GM23248 (cell line): ENCODE measurements at places on chromosomes 1 and 21. TPM values are rescaled to one million over a fixed set of nuclear protein-coding genes. Genes with fewer than 3 reads are reported as not detected.

The MROH9 gene
- 0.16 TPM in 1 of 2 replicates, not detected in the other for polyA plus RNA-seq

- H3K27me3 ChIP-seq, result no peaks in the 10 kb centered on the region
- no peak overlapping the region for H3K4me3 ChIP-seq
- H3K27ac ChIP-seq, result no peak overlapping the region
- no peaks in the 10 kb centered on the region for H3K4me1 ChIP-seq
These were observed 90.1 kb downstream of the PPP1R12B start for GRCh38 chr1:202438393-202439174.

DNA sequence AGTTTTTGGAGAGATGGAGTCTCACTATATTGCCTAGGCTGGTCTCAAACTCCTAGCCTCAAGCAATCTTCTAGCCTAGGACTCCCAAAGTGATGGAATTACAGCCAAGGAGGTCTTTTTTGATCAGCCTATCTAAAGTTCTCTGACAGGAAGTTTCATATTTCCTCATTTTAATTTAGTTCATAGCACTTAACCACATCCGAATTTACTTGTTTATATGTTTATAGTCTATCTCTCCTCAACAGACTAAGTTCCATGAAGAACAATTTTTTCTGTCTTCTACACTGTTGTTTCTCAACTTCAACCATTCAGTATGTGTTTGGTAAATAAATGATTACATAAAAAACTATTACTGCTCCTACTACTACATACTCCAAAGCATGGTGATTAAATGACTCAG is 47.9 kb downstream of the GON4L start:
- H3K4me1 ChIP-seq, result no peaks in the 10 kb centered on the region
- no peaks in the 10 kb centered on the region for H3K27me3 ChIP-seq
- no peak overlapping the region for H3K27ac ChIP-seq
- H3K4me3 ChIP-seq, result no peak overlapping the region
- no peak for DNase-seq

- H3K27me3 ChIP-seq, result no peaks in the 10 kb centered on the region
- H3K36me3 ChIP-seq, result no peaks in the 10 kb centered on the region
- no peak overlapping the region for H3K4me3 ChIP-seq
These were observed 6.7 kb upstream of the SLC19A1 start for GRCh38 chr21:45548711-45549491.

DNA sequence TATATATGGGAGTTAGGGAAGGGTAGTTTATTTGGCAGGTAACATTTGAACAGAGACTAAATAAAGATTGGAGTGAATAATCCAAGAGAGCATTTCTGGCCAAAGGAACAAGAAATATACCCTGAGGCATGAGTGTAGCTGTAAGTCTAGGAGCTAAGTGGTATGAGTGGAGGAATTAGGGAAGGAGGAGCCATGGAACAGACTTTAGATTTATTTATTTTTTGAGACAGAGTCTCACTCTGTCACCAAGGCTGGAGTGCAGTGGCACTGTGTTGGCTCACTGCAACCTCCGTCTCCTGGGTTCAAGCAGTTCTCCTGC is 18.4 kb downstream of the CAPZA1 start:
- peak overlapping the region; percentile 68 for H3K27ac ChIP-seq
- H3K4me3 ChIP-seq, result no peak overlapping the region
- peak; percentile 56 for DNase-seq
- peaks cover 30% of the 10 kb centered on the region for H3K4me1 ChIP-seq

The LCE3D gene
- polyA plus RNA-seq, result 0.33 and 1.0 TPM in 2 replicates

The OPRD1 gene
- not detected in 2 replicates for polyA plus RNA-seq

- H3K4me1 ChIP-seq, result no peaks in the 10 kb centered on the region
- no peaks in the 10 kb centered on the region for H3K36me3 ChIP-seq
- DNase-seq, result no peak
- H3K27ac ChIP-seq, result no peak overlapping the region
These were observed 458.3 kb upstream of the BRINP3 start for GRCh38 chr1:190935925-190936324.

The GJA8 gene
- polyA plus RNA-seq, result not detected in 2 replicates

GRCh38 chr1:77866296-77866695 is 22.1 kb upstream of the NEXN start:
- H3K27ac ChIP-seq, result no peak overlapping the region
- peaks cover 12% of the 10 kb centered on the region; the same call in 1 of the 2 replicates for H3K36me3 ChIP-seq
- H3K4me3 ChIP-seq, result no peak overlapping the region
- H3K27me3 ChIP-seq, result no peaks in the 10 kb centered on the region
- no peak for DNase-seq
- no peaks in the 10 kb centered on the region for H3K4me1 ChIP-seq

The AMY1A gene
- not detected in 2 replicates for polyA plus RNA-seq

- H3K36me3 ChIP-seq, result no peaks in the 10 kb centered on the region
- H3K27ac ChIP-seq, result no peak overlapping the region
- H3K27me3 ChIP-seq, result peaks cover 11% of the 10 kb centered on the region
- DNase-seq, result no peak
- H3K4me3 ChIP-seq, result no peak overlapping the region
- peaks cover 14% of the 10 kb centered on the region for H3K4me1 ChIP-seq
These were observed 43.8 kb downstream of the HHAT start for GRCh38 chr1:210372491-210372890.

The S100A5 gene
- 0.41 TPM in 1 of 2 replicates, not detected in the other for polyA plus RNA-seq

GRCh38 chr1:101323535-101323934 is 86.7 kb downstream of the S1PR1 start:
- H3K4me3 ChIP-seq, result no peak overlapping the region
- H3K36me3 ChIP-seq, result no peaks in the 10 kb centered on the region
- peaks cover 38% of the 10 kb centered on the region for H3K27me3 ChIP-seq
- H3K27ac ChIP-seq, result no peak overlapping the region
- H3K4me1 ChIP-seq, result no peaks in the 10 kb centered on the region
- no peak for DNase-seq

- no peak overlapping the region for H3K4me3 ChIP-seq
- no peak for DNase-seq
- peaks cover 31% of the 10 kb centered on the region for H3K4me1 ChIP-seq
These were observed 185.6 kb upstream of the KCNK2 start for GRCh38 chr1:214896921-214897320.

DNA sequence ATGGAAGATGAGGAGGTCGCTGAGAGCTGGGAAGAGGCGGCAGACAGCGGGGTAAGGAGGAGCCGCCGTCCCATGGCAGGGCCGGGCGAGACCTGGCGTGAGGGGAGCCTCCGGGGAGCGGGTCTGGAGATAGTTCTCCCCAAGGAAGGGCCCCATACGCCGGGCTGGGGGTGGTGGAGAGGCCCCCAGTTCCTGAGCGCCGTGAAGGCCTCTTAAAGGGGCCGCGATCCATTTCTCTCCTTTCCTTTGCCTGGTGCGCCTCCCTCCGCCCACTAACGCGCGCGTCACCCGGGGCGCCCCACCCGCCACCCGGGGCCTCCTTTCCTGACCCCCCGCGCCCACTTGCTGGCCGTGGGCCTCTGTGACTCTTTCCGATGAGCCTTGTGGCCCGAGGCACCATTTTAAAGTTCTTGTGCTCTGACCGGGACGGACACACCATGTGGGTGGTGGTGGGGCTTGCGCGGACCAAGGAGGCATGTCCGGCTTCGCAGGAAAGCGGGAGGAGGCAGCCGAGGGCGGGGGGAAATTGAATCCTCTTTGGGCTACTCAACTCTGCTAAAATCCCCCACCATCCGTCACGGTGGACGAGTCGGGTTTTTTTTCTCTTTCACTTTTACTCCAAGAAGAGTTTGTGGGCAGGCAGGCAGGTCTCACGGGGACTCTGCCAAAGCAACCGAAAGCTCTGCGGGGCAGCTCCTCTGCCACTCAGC is 371 bp downstream of the SZRD1 start:
- H3K27ac ChIP-seq, result peak overlapping the region; percentile 91
- peak; percentile 93 for DNase-seq
- peak overlapping the region; percentile 94 for H3K4me3 ChIP-seq
- H3K27me3 ChIP-seq, result no peaks in the 10 kb centered on the region
- peaks cover 31% of the 10 kb centered on the region for H3K4me1 ChIP-seq
- no peaks in the 10 kb centered on the region for H3K36me3 ChIP-seq

The SPRR2B gene
- not detected in 2 replicates for polyA plus RNA-seq

The ATP6V0B gene
- polyA plus RNA-seq, result 174 and 177 TPM in 2 replicates

DNA sequence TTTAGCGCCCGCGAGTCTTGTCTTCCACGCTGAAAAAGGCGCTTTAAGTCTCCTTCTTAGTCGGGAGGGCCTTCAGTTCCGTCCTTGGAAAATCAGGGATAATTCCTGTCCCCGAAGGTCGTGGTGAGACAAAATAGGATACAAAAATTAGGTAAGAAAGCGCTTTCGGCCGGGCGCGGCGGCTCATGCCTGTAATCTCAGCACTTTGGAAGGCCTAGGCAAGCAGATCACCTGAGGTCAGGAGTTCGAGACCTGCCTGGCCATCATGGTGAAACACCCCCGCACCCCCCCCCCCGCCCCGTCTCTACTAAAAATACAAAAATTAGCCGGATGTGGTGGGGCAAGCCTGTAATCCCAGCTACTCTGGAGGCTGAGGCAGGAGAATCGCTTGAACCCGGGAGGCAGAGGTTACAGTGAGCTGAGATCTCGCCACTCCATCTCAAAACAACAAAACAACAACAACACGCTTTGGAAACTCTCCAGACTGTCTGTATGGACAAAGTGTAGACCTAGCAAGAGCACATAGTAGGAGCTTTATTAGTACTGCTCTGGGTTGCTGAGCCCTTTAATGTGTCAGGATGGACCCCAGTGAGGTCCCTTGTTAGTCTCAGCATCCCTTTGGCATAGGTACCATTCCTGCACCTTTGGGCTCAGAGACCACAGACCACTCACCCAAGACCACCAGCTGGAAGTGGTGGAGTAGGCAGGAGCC is 790 bp upstream of the TMEM54 start:
- no peak for DNase-seq
- H3K27me3 ChIP-seq, result no peaks in the 10 kb centered on the region
- no peaks in the 10 kb centered on the region for H3K4me1 ChIP-seq
- no peak overlapping the region for H3K27ac ChIP-seq
- H3K36me3 ChIP-seq, result no peaks in the 10 kb centered on the region

DNA sequence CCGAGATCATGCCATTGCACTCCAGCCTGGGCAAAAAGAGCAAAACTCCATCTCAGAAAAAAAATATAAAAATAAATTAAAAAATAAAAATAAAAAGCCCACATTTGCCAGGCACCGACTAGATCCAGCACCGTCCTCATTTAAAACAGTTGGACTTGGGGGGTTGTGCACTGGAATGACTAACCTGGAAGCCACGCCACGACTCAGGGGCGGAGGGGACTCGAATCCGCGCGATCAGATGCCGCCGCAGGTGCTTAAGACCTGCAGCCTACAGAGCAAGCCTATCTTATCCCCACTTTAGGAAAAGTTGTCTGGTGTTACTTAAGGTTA is 38.5 kb downstream of the ZBTB8OS start:
- H3K36me3 ChIP-seq, result no peaks in the 10 kb centered on the region
- H3K27ac ChIP-seq, result no peak overlapping the region
- no peaks in the 10 kb centered on the region for H3K27me3 ChIP-seq
- no peak for DNase-seq
- peak overlapping the region; percentile 76 for H3K4me3 ChIP-seq
- H3K4me1 ChIP-seq, result no peaks in the 10 kb centered on the region

DNA sequence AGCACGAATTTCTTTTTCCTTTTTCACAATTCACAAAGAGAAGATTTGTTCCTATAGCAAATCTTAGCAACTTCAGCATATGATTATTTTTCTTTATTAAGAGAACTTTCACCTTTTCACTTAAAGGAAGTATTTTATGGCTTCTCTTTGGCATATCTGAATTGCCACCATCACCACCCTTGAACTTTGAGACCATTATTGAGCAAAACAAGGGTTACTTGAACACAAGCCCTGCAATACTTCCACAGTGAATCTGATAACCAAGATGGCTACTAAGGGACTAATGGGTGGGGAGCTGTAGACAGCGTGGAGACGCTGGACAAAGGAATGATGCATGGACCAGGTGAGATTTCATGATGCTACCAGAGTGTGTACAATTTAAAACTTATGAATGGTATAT is 815.0 kb downstream of the LRRIQ3 start:
- H3K4me3 ChIP-seq, result no peak overlapping the region
- H3K36me3 ChIP-seq, result no peaks in the 10 kb centered on the region
- no peak for DNase-seq
- H3K27ac ChIP-seq, result no peak overlapping the region
- no peaks in the 10 kb centered on the region for H3K4me1 ChIP-seq
- H3K27me3 ChIP-seq, result no peaks in the 10 kb centered on the region

The DRAXIN gene
- 0.04 and 0.06 TPM in 2 replicates for polyA plus RNA-seq

DNA sequence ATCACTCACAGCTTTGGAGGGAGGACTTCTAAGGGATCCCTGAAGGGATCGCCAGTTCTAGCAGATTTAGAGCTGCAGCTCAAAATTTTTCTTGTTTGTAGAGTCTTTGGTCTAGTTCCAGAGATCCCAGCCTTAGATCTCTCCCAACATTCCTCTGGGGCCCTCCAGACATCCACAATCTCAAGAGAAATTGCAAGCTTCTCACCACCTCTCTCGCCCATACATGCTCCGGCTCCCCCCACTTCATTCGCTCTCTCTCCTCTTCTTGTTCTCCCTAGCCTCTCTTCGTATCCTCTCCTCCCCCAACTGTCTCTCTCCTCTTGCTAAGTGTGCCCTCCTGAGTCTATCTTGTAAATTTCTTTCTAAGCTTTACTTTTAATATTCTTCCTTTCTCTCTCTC is 15.1 kb upstream of the TUT4 start:
- H3K4me3 ChIP-seq, result no peak overlapping the region
- DNase-seq, result peak; percentile 24
- no peak overlapping the region for H3K27ac ChIP-seq
- no peaks in the 10 kb centered on the region for H3K4me1 ChIP-seq
- H3K27me3 ChIP-seq, result peaks cover 5% of the 10 kb centered on the region

DNA sequence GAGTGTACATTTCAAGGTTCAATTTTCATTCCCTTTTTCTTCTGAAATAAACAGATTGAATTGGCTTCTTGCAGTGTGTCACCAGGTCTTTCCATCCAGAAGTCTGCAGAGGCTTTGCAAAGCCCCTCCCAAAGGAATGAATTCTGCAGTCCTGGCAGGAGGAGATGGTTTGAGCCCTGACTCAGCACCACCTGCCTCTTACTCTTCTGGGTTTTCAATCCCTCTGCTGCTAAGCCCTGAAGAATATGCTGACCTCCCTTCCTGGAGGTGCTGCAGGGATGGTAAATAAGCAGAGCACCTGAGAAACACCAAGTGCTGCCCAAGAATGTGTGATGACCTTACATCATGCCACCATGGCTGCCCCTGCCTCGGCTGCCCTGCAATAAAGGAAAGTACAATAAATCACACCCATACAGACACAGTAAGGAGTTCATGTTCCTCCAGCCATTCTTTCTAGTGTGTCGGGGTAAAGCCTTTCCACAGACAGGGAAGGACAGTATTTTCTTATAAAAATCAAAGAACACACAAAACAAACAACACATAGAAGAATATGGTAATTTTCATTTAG is 209.2 kb downstream of the ZNF326 start:
- H3K4me3 ChIP-seq, result no peak overlapping the region
- H3K36me3 ChIP-seq, result no peaks in the 10 kb centered on the region
- no peak for DNase-seq
- no peak overlapping the region for H3K27ac ChIP-seq
- H3K4me1 ChIP-seq, result no peaks in the 10 kb centered on the region

GRCh38 chr1:29197590-29197924 is 15.9 kb upstream of the SRSF4 start:
- no peak overlapping the region for H3K4me3 ChIP-seq
- peaks cover 9% of the 10 kb centered on the region; the same call in 1 of the 2 replicates for H3K36me3 ChIP-seq
- H3K4me1 ChIP-seq, result peaks cover 30% of the 10 kb centered on the region
- DNase-seq, result peak; percentile 70
- H3K27me3 ChIP-seq, result no peaks in the 10 kb centered on the region
